Stimulated activated CD4-positive, alpha-beta T cell treated with anti-CD3 and anti-CD28 coated beads, Interleukin-4, amount 100 ng/mL, for 24 hours (primary cell): ENCODE measurements at places on chromosomes 1 and 21.

DNA sequence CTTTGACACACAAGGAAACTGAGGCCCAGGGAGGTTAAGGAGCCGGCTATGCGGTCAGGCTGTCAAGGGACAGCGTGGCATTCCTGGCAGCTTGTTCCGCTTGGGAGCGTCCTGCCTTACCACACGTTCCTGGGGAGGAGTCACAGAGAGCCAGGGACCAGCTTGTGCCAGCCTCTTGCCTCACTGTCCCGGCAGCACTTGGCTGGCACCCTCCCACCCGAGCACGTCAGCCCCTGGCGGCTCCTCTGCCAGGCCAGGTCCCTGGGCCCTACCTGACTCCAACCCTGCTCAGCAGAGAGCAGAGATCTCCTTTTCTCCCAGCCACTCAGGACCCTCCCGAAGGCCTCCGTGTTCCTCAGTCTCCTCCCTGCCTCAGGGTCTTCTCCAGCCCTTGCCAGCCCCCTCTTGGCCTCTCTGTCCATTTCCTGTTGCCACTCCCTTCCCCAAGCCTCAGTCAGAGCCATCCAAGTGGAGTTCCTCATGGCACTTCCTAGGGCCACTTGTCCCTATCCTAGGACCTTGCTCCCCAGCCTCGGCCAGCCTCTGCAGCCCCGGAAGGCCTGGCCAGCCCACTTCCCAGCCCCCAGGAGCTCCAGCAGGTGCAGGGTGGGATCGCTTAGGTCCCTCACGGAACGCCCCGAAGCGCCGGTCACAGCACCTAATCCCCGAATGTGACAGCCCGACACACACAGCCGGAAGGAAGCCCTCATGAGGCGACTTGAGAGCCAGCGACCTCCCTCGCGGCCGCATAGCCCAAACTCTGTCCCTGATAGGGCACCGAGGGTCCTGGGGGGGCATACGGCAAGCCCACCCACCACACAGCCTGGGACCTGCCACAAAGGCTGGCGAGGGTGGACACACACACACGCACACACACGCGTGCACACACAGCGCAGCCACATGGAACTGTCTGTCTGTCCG, 130.3 kb downstream of the CASZ1 start:
- no peak for DNase-seq

- DNase-seq: no peak
Observed at GRCh38 chr1:220189750-220190347, 82.4 kb downstream of the RAB3GAP2 start.

GRCh38 chr1:202807926-202808757, at the start of gene KDM5B:
Gene KDM5B, minus strand, starts transcription at chr1:202808421. Its CDS starts 116 bp downstream, at chr1:202808305.
- peak; percentile 74 for DNase-seq

GRCh38 chr21:27557356-27557755, 590.5 kb upstream of the ADAMTS5 start:
- DNase-seq: no peak

GRCh38 chr1:96674915-96675314, 46.7 kb upstream of the PTBP2 start:
- DNase-seq: no peak

- no peak for DNase-seq
Observed at GRCh38 chr1:91308544-91308943, 96.1 kb downstream of the HFM1 start.

DNA sequence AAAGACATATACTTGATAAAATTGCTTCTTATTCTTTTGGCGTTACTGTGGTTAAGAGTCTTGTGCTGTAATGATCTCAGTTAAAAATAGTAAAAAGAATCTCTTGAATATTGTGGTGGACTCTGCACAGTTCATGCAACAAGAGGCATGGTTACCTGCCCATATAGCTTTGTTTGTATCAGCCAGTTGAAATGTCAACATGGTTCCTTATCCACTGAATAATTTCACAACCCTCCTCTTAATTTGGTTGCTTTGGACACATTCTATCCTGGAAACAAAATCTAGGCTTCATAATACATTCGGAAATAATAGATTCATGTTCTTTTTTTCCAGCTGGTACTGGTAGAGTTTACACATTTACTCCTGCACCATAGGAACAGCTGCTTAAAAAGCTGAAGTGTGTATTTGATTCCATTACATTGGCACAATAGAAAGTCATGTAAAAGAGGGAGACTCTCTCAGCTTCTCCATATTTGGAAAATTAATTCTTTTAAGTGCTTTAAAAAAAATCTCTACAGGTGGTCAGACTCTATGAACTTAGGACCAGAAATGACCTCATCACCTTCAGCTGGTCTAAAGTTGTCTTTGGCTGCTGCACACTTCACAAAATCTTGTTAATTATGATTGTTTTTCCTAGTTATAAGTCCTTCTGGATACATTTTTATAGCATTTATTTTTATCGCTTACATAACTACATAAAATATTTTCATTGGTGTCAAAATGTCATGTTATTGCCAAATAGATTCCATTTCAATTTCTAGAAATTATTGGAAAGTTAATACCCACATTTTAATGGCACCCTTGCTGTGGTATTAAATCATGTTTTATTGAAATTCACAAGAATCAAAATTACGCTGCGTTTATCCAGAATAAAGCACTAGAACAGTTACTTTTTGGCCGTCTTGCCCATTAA, 100.2 kb downstream of the LTN1 start:
- DNase-seq: no peak

DNA sequence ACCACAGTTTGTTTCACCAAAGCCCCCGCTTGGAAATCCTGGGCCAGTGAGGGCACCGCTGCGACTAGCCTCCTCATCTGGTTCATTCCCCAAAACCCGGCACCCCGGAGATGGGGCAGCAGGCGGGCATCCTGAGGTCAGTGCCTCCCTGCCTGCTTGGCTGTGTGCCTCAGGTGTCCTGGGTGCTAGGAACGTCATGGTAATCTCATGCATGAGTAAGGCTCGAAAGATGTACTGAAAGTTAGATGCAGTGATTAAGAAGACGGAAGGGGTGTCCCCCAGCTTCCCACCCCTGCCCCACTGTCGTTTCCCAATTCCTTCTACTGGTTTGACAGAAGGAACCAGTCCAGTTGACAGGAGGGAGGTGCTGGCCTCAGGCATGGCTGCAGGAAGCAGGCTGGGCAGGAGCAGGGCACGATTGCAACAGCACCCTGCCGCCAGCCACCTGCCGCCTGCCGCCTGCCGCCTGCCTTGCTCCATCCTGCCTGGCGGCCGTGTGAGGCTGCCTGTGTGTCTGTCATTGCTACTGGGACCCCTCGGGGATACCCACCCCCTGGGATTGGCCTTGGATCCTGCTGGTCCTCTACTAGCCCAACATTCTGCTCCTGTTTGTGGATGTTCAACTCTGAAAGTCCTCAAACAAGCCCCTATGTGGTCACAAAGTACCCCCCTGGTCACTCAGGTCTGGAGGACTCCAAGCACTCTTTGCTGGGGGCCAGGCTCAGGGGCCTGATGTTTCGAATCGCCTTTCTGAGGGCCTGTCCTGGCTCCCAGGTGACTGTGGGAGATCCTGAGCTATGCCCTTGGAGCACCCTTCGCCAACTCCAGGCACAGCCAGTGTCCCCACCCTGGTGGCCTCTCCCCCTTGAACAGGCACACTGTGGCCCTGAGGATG, 73.0 kb upstream of the IFFO2 start:
- no peak for DNase-seq

GRCh38 chr1:8915446-8915845, 30.2 kb upstream of the CA6 start:
- DNase-seq: no peak

DNA sequence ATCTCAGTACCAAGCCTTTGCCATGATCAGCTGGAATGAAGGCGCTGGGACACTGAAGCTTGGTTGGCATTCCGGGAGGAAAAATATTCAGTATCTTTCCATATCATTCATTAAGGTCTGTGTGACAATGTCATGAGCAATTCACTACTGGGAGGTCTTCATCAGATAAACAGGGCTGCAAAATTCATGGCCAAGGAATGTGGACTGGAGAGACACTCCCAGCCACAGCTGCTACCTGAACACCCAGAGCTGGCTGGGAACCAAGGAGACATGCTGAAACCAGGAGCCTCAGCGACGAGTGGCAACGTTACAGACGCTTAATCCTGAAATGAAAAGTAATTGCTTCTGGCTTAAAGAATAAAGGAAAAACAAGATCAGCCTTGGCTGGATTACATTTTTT, 30.6 kb upstream of the DDAH1 start:
- no peak for DNase-seq

- DNase-seq: no peak
Observed at GRCh38 chr1:228358039-228358763, 48.4 kb downstream of the TRIM11 start.

DNA sequence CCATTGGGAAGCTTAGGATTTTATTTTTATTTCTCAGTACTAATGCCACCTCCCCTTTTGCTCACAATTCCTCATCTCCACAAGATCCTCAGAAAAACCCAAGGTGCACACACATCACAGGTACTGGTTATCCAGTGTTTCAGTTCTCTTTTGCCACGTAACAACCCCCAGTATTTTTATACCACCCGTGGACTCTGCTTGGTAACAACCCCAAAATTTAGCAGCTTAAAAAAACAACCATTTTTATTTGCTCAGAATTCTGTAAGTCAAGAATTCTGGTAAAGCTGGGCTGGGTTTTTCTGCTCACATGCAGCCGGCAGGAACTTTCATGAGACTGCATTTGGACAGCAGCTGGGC, 180.0 kb downstream of the KAZN start:
- DNase-seq: no peak

DNA sequence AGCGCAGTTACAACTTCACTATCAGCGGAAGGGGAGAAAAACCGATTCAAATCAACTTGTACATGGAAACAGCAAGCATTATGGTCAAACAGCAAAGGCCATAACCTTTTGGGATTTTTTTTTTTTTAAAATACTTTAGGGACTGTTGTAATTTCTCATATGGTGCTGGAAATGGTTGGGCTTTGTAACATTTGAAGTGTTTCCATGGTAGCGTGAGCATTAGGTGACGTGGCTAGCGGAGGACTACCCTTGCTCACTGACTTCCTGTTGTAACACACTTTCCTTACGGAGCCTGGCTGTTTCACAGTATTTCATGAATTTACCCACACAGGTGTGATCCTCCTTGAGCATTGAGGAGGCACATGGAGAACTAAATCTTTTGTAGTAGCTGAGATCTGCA, 269.5 kb downstream of the TM2D1 start:
- DNase-seq: no peak

GRCh38 chr1:245987577-245987976, 519.5 kb downstream of the SMYD3 start:
- DNase-seq: no peak

GRCh38 chr1:8722366-8722765, 95.1 kb downstream of the RERE start:
- DNase-seq: no peak

GRCh38 chr1:19869929-19870328, 12.3 kb upstream of the OTUD3 start:
- no peak for DNase-seq

GRCh38 chr21:18369115-18369514, 34.5 kb downstream of the TMPRSS15 start:
- no peak for DNase-seq

DNA sequence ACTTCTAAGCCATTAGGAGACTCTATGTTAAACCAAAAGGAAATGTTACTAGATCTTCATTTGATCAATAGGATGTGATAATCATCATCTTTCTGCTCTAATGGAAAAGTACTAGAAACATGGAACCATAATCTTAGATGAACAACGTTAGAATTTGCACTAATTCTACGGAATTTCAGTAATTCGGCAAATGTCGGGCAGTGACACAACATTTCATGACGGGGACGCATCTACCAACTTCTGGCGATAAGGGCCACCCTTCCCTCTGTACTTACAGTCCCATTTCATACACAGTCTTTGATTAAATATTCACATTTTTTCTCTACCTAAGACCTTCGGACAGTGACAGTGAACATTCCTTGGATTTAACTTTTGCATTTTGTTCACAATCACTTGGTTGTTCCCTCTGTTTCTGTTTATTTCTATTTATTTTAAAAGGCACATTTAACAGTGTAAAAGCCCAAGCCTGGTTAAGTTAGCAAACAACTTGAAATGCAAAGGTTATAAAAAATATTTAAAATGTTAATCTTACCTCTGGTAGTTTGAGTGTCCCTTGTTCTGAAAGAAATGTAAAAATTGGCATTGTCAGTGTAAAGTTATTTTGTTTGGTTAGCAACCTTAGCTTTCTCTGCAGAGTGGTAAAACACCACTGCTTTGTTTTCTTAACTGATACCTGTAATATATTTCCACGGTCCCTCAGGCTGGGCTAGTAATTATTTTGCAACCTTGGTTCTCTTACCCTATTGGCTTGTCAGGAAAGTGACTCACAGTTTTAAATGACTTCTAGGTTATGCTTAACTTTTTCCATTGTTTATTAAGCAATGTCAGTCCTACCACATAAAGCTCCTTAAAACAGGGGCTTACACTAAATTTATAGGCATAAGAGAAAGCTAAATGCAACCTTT, 276.9 kb downstream of the VAV3 start:
- no peak for DNase-seq

- no peak for DNase-seq
Observed at GRCh38 chr1:220139966-220140365, 46.0 kb downstream of the IARS2 start.

DNA sequence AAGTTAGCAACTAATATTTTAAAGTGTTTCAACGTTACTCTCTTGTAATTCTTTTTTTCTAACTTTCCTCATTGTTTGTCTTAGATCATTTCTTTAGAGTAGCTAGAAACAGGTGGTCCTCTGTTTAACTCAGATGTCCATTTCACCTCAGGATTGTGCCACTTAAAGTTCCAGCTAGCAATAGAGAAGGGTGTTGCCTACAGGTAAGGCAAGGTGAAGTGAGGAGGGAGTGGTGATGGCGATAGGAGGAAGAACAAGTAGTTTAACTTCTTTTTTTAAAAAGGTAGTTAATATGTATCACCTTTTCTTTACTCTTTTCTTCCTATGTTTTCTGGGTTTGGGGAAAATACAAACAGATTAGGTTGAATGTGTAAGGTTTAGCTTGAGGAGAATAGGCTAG, 44.4 kb downstream of the ABCD3 start:
- DNase-seq: no peak

- DNase-seq: no peak
Observed at GRCh38 chr1:208054911-208055379, 144.0 kb upstream of the CD34 start.

GRCh38 chr1:174964261-174964971, 35.3 kb upstream of the CACYBP start:
- DNase-seq: peak; percentile 28

DNA sequence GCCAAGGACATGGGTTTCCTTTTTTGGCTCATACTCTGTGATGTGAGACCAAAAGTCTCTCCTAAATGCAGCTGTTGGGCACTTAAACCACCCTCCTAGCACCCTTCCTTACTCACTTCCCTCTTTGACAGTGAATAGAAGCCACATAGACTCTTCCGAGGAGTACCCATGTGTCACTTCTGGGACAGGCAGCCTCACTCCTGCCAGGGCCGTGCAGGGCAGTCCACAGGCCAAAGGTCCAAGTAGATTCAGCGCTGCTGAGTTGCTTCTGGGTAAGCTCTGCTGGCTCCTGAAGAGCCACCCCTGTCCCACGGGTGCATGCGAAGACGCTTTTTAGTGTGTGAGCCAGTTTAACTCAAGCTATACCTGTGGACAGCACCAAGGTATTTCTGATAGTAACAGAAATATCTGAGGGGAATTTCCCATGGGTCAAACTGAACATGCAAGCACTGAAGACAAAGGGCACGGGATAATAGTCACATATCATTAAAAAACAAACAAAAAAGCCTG, 36.8 kb upstream of the BMP8B start:
- no peak for DNase-seq

- DNase-seq: no peak
Observed at GRCh38 chr1:2210786-2211185, 16.2 kb upstream of the FAAP20 start.
